AG08395 (cell line): ENCODE measurements at places on chromosomes 5 and 9.
A peak's percentile ranks its signal among the peaks of the same experiment; 100 is the strongest.

DNA sequence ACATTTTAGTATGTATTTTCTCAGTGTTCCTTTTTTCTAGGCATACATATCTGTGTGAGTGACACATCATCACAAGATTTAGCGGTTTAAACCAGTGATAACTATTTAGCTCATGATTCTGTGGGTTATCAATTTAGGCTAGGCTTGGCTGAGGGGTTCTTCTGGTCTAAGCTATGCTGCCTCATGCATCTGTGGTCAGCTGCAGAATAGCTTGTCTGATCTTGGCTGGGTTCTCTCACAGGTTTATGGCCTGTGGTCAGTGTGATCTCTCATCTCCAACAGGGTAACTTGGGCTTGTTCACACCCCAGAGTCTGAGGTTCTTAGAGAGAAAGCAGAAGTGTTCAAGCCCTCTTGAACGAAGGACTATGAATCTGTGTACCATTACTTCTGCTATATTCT is 363.3 kb downstream of the KDM4C start:
- DNase-seq: no peak

GRCh38 chr9:109771087-109771486 is 8.9 kb upstream of the PALM2AKAP2 start:
- DNase-seq: peak; percentile 64

DNA sequence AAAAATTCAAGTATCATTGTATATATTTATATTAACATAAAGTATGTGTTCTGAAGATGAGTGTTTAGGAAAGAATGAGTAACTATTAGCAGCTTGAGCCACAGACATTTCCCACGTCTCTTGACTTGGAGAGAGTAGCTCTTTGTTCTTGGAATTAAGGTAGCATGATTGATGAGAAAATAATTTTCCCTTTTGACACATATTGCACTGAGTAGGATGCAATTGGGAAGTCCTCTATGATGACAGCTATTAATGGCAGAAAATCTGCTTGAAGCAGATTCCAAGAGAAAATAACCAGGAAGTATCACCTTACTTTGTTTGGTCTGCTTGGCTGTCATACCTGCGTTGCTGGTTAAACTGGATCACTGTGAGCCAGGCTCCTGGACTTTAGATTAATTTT is 204.8 kb downstream of the TLE4 start:
- DNase-seq: no peak

GRCh38 chr9:105232207-105232606 is 12.2 kb upstream of the SLC44A1 start:
- peak; percentile 41 for DNase-seq

DNA sequence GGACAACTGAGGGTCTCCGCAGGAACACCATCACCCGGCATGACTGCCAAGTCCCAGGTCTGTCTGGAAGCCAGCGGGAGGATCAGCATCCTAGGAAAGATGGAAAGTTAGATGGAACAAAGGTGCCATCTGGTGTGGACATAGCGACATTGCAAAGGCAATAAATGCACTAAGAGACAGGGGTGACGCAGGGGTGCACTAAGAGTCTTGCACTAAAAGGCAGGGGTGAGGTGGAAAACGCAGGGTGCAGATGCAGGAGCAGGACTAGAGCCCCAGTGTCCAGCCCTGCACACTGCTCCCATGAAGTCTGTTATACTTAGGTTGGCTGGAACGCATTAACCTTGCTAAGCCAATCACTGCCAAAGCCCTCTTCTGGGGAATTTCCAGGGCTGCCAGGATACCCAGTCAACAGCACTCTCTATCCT is 15.5 kb downstream of the ATOX1 start:
- peak; percentile 66 for DNase-seq

DNA sequence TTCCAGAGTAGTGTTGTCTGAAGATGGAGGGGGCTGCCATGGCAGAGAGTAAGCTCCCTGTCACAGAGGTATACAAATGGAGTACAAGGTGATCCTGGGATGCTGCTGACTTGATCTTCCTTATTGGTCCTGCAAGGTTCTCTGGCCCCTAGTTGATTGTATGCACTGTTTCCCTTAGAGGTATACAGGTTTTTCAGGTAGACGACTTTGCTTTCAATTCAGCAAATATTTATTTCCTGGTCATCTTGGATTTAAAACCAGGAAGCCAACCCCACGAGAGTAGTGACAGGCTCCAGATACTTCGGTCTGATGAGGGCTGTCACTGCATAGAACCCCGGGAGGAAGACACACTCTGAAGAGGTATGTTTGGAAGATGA is 16.5 kb upstream of the TRIM14 start:
- DNase-seq: no peak

GRCh38 chr5:84885485-84886258 is 501.0 kb upstream of the EDIL3 start:
- no peak for DNase-seq

GRCh38 chr9:133677126-133678010 is 41.2 kb downstream of the DBH start:
- no peak for DNase-seq

GRCh38 chr5:172370237-172370640 is 84.1 kb downstream of the SH3PXD2B start:
- no peak for DNase-seq

DNA sequence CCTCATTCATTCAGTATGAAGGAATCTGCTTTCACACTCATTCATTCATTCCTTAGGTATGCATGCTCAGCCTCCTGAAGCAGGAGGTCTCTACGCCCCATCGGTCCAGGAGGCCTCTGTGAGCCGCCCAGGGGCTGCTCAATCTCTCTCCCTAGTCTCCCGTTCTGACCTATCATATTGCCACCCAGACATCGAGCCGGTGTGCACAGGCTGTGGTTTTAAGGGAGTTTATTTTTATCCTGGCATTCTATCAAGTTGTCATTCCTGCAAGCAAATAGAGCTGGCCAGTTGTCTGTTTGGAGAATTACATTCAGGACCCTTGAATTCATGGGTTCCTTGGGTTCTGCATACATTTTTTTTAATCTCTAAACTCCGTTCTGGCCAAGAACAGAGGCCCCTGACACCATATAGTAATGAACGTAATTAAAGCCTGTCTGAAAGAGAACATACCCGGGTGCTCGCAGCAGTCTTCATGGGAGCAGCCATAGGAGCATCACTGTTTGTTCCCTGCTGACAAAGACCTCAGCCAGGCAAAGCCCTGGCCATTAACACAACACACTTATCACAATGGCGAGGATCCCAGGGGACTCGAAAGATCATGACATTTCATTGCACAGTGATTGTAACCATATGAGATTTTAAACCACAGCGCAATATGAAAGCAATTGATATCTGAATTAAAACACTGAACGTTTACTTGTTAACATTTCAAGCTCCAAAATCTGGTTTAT is 80.9 kb downstream of the ADAMTS16 start:
- DNase-seq: no peak

GRCh38 chr5:65037831-65038815 is 269.4 kb downstream of the CWC27 start:
- DNase-seq: no peak

DNA sequence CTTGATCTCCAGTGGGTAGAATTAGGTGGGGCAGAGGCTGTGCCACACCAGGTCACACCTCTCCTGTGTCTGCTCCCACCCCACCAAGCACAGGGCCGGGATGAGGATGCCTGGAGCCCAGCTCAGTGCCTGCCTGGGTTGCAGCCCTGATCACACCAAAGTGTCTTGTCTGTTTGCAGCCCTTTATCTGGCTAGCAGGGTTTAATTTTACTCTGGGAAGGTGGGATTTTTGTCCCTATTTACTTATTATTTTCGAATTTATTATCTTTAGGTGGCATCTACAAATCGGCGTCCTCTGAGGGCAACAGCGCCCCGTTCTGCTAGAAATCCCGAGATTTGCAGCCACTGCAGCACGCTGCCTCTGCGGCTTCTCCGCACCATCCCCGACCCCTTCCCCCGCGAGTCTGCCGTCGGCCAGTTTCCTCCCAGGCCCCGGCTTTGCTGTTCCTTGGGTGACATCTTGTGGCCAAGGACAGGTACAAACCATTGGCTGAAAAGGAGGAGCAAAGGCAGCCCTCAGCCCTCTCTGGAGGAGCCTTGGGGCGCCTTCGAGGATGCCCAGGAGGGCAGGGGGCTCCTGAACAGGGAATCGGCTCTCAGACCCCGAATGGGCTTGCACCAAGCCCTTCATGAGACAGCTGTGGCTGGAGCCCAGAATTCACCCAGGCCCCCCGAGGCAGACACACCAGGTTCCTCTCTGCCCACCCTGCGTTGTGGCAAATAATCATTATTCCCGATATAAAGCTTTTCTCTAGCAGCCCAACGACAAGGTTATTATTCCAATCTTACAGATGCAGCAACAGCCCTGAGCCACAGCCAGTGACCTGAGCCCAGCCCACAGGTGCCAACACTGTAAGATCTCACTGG is 113.0 kb downstream of the GAPVD1 start:
- peak; percentile 88 for DNase-seq

GRCh38 chr9:99350461-99350860 is 128.4 kb downstream of the SEC61B start:
- no peak for DNase-seq

DNA sequence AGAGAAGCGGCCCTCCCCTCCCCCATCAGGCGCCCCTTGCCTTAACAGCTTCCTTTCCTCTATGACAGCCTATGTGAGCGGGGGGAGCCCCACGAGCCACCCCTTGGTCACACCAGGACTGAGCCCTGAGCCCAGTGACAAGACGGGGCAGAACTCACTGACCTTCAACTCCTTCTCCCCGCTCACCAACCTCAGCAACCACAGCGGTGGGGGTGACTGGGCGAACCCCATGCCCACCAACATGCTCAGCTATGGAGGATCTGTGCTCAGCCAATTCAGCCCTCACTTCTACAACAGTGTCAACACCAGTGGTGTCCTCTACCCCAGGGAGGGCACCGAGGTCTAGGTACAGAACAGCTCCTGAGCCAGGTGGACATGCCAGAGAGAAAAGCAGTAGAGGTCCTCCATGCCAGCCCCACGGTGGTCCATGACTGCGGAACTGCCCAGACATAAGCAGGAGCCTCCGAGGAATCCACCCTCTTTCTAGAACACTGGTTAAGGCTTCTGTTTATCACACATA is 2.6 kb downstream of the FOXI1 start:
- no peak for DNase-seq

DNA sequence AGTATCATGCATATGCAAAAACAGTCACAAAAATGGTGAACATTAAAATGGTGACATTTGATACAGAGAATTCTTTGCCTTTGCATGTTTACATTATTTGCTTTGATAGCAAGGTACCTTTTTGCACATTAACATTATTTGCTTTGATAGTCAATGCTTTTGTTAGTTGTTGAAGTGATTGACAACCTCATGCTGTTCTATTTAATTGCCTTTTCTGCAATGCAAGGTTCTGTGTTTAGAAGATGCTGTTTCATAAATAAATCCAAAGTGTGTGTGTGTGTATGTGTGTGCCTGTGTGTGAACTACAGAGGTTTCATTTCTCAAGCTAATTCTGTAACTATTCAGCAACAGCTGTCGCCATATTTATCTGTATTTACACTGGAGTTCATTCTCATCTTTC is 668.7 kb downstream of the NR2F1-AS1 start:
- no peak for DNase-seq

DNA sequence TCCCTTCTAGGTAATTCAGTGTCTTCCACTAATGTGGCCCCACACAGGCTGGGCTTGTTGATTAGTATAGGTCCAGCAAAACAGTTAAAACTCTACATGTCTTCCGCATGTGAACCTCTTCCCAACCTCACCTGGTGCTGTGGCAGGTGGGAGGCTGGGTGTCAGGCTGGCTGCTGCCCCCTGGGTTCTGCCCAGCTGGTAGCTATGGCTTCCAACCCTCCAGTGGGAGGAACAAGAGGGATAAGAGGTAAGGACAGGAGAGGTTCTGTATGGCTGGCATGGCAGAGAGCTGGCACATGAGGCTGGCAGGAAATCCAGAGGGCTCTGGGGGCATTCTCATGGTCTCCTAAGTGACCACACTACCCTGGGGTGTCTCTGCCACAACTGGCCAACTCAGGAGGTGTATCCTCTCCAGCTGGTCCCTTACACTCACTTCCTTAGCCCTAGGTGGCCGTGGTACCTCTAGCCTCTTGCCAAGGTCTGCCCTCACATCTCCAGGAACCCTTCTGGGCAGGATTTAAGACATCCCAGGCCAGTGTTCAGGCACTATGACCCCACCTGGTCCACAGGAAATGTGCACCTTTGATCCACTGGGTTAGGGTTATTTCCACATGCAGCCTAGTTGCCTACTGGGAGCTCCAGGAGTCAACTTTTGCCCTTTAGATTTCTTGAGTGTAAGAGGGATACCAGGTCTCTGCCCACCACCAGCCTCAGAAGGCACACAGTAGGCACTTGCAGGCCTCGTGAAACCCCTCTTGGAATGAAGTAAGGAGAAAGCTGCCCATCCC is 41.7 kb downstream of the AHRR start:
- DNase-seq: no peak

DNA sequence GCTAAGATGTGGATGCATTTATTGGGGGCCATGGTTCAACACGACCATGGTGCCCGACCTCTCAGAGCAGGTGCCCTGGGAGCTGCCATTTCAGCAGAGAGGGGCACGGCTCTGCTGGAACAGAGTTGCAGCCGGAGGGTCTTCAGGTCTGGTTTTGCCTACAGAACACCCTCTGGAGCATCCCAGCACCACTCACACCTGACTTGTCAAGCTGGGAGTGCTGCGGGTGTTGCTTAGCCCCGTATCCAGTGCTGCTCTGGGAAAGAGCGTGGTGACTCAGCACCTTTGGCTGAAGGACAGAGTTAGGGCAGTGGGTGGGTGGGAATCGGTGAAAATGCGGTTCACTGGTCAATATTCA is 36.5 kb upstream of the IRX4 start:
- no peak for DNase-seq

- DNase-seq: no peak
These were observed 72.2 kb downstream of the NMUR2 start for GRCh38 chr5:152332716-152333460.

- DNase-seq: no peak
These were observed 26.5 kb upstream of the ADRB2 start for GRCh38 chr5:148799737-148800527.

DNA sequence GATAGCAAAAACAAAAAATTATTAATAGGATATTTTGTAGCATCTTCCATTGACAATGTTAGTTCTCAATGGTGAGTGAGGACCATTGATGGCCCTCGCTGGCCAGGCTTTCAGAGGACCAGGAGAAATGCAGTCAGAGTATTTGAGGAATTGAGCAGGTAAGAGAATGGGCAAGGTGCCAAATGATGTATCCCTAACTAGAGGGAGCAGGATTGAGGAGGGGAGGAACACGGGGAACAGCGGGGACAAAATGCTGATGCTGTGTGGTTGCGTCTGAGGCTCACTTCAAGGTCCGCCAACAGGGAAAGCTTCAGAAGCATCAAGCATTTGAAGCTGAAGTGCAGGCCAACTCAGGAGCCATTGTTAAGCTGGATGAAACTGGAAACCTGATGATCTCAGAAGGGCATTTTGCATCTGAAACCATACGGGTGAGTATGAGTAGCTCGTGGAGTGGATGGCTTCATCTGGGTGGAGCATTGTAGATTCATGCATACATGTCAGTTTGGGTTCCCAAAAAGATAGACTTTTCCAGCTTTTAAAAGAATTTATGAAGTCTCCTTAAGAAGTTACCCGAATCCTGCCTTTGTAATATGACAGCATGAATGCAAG is 16.2 kb downstream of the SPTAN1 start:
- no peak for DNase-seq

GRCh38 chr5:36363101-36363500 is 61.4 kb upstream of the RANBP3L start:
- DNase-seq: peak; percentile 64

GRCh38 chr5:149129181-149129580 is 12.1 kb upstream of the ABLIM3 start:
- no peak for DNase-seq
